ENCODE measurements at places on chromosomes 13 and 19. TPM values are rescaled to one million over a fixed set of nuclear protein-coding genes. Genes with fewer than 3 reads are reported as not detected.

The SELENOW gene
- 418 TPM for total RNA-seq

The YJEFN3 gene
- not detected for total RNA-seq

The ZNF560 gene
- total RNA-seq: 0.23 TPM

The COX7A1 gene
- 4.8 TPM for total RNA-seq

The ATP8B3 gene
- 1.5 TPM for total RNA-seq

The CHERP gene
- 22.3 TPM for total RNA-seq

The IFI30 gene
- total RNA-seq: 21.0 TPM

The LRRC63 gene
- 0.06 TPM for total RNA-seq

The APLP1 gene
- 7.3 TPM for total RNA-seq

The NLRP5 gene
- not detected for total RNA-seq

The CACNA1A gene
- 0.34 TPM for total RNA-seq

The KLF1 gene
- total RNA-seq: not detected

The ODAD3 gene
- total RNA-seq: 1.4 TPM

The RAB8A gene
- total RNA-seq: 67.5 TPM

The VASP gene
- total RNA-seq: 205 TPM

The TGDS gene
- 9.3 TPM for total RNA-seq

The TMEM150B gene
- total RNA-seq: not detected

The RAB20 gene
- 5.8 TPM for total RNA-seq

The ZNF440 gene
- total RNA-seq: 7.8 TPM

The CCNA1 gene
- total RNA-seq: 5.7 TPM

The ZNF878 gene
- 0.64 TPM for total RNA-seq

The MAST1 gene
- total RNA-seq: 0.64 TPM

The GPR180 gene
- 9.9 TPM for total RNA-seq

The SIGLEC5 gene
- 0.93 TPM for total RNA-seq

The ZIK1 gene
- total RNA-seq: 6.7 TPM

The IRS2 gene
- total RNA-seq: 2.3 TPM

The CDX2 gene
- not detected for total RNA-seq

The TUBA3C gene
- not detected for total RNA-seq

The PNMA8B gene
- 0.29 TPM for total RNA-seq

The ANGPTL8 gene
- total RNA-seq: not detected

The USP12 gene
- total RNA-seq: 30.9 TPM

The FLT1 gene
- 156 TPM for total RNA-seq

The FXYD1 gene
- not detected for total RNA-seq

The GPR183 gene
- total RNA-seq: 0.58 TPM

The GSX1 gene
- not detected for total RNA-seq

The KCNC3 gene
- not detected for total RNA-seq

The B3GNT8 gene
- 5.5 TPM for total RNA-seq

The DIRAS1 gene
- total RNA-seq: 3.1 TPM

The ZNF888 gene
- total RNA-seq: 2.1 TPM

The NKG7 gene
- total RNA-seq: not detected

The TMEM86B gene
- 2.8 TPM for total RNA-seq

The LILRA1 gene
- total RNA-seq: not detected

The RASAL3 gene
- 18.1 TPM for total RNA-seq

The ARL11 gene
- total RNA-seq: 0.29 TPM

The PCDH9 gene
- total RNA-seq: 5.3 TPM

The EEF2 gene
- total RNA-seq: 2,501 TPM

The ESD gene
- 102 TPM for total RNA-seq

The ADM5 gene
- 1.5 TPM for total RNA-seq

The POSTN gene
- total RNA-seq: 26.5 TPM

Measured in glomerular endothelial cell (primary cell).